ENCODE measurements at places on chromosomes 3 and 15.
A peak's percentile ranks its signal among the peaks of the same experiment; 100 is the strongest.

DNA sequence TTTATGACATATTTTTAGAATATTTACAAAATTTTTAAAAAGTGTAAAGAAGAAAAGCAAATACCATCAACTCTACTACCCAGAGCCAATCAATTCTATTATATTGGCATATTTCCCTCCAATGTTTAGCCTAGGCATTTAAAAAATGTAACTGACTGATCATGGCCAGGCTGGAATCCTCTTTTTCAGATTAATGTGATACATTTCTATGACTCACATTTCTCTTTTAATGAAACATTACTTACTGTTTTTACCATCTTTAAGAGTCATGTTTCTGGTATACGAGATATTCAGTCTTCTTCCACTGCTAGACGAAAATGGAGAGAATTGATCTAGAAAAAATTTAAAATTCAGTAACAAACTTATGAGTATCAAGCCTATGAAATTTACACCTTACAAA is 53.4 kb upstream of the DCUN1D1 start:
- DNase-seq: peak; percentile 22

- DNase-seq: no peak
Measured at GRCh38 chr3:156455839-156456238, 99.1 kb downstream of the SSR3 start.

GRCh38 chr3:126394179-126394976 is at the start of gene CFAP100:
CFAP100 (plus strand) TSS chr3:126394909; CDS start chr3:126396001, 1,092 bp downstream.
- peak; percentile 35 for DNase-seq

DNA sequence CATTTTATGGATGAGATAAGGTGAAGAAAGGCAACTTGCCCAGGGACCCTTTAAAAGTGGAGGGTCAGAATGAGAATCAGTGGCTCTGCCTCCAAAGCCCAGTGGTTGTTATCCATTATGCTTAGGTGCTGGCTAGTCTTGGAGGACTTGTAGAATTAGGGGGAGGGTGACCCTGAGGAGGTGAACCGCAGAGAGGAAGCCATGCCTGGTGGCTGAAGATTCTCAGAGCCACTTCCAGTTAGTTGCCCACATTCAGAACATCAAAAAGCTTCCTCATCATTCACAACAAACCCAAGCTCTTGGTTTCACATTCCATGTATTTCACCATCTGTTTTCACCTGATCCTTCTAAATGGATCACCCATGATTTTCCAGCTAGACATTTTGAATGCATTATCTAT is 11.2 kb downstream of the EBLN2 start:
- no peak for DNase-seq

- DNase-seq: no peak
Measured at GRCh38 chr3:171307046-171307585, 153.1 kb downstream of the TNIK start.

DNA sequence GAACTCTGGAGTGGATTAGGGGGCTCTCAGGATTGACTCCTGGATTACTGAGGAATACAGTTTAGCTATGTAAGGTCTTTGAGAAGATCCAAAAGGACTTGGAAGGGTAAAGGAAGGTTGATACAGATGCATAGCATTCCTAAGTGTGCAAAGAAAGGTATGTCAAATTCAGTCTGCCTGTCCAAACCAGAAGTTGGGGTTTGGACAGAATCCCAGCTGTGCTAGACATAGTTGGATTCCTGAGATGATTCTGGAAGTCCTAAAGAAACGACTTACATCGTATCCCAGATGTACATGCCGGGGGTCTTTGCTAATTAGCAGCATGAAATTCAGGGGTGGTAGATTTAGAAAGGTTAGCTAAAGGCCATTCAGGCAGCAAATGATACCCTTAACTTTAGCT is 97.7 kb upstream of the TSPAN3 start:
- no peak for DNase-seq

- DNase-seq: peak; percentile 95
Measured at GRCh38 chr15:56040081-56041035, 46.9 kb upstream of the NEDD4 start.

DNA sequence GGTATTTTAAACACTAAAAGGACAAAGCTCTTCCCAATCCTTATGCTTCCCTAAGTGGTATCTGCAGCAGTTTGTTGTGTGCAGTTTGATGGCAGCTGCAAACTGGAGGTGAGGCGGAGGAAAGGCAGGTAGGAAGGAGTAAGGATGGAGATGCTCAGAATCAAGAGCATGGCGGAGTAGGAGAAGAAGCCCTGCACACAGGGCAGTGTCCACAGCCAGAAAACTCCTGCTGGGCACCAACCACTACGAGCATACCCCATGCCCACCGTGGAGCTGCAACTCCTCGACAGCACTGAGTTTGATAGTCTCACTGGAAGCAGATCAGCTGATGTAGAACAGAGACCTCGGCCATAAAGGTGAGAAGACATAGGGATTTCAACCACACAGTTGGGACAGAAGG is 30.3 kb upstream of the ESYT3 start:
- no peak for DNase-seq

- DNase-seq: no peak
Measured at GRCh38 chr3:71285086-71285485, 298.4 kb downstream of the FOXP1 start.

DNA sequence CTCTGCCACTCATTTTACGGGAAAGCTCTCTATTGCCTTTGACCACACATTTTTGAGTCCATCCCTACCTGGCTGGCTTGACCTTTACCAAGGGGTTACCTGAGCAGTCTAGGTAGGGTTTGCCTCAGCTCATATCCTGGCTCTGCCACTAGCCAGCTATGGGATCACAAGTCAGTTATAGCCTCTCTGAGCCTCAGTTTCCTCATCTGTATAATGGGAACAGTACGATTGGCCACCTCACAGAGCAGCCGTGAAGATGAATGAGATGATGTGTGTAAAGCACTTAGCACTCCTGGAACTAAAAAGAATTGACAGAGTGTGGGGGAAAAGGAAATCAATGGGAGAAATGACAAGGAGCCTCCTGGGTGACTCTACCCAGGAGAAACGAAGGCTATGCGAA is 28.0 kb downstream of the SPATA12 start:
- DNase-seq: no peak

DNA sequence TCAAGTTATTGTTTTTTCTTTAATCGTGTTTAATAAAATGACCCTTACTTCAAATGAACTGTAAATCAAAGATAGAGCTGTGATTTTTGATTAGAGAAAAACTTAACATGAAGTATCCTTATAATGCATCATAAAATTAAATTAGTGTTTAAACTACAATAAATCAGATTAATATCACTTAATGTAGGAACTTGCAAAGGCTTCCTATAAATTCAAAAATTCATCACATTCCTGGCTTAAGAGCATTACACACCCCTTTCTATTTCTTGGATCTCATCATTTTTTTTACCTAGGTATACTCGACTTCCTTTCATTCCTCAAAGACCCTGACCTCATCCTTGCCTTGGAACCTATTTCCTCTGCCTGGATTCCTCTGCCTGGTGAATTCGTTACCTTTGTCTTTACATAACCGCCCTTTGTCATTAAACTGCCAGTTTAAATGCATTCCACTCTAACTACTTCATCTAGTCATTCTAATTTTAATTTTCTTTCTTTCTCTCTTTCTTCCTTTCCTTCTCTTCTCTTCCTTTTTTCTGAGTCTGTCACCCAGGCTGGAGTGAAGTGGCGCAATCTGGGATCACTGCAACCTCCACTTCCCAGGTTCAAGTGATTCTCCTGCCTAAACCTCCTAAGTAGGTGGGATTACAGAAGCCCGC is 1244.5 kb downstream of the OTOL1 start:
- DNase-seq: no peak

DNA sequence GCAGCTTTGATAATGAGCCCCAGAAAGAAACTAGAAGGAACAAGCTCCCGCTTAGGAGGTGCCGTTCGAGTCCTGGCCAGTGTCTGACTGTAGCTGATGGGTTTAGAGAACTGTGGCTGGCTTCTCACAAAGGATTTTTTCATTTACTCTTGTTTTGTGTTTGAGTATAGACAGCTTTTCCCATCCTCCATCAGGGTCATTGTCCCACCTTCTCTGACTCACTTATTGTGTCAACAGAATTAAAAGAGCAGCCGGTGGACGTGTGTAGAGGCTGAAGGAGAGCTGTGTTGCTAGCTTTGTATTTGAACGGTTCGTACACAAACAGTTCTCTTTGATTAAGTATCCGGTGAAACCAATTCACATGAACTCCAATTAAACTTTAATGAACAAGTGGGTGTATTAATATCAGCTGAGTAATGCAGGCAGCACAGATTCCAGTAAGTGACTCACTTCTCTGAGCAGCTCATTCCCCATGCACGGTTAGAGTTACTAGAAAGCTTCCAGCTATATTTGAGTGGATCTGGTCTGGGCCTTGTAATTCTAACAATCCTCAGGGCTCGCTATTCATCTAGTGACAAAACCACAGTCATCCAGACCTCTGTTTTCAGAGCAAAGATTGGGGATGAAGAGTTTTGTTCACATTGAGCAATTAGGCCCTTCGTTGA is 141.0 kb downstream of the LPP start:
- peak; percentile 96 for DNase-seq

DNA sequence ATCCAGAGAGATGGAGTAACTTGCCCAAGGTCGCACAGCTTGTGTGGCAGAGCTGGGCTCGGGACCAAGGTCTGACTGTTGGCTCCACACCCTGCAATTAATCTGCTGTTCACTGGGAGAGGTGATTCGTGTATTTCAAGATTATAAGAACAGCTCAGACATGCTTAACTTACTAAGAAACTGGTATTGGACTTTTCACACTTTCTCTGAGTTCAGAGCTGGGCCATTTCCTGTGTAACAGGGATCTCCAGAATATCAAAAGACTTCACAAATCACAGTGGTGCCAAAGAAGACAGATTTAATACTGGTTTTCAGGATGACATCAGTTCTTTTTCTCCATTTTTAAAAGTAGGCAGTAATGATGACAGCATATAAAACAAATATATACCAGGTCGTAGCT is 156.8 kb upstream of the UBE2E1 start:
- DNase-seq: no peak

DNA sequence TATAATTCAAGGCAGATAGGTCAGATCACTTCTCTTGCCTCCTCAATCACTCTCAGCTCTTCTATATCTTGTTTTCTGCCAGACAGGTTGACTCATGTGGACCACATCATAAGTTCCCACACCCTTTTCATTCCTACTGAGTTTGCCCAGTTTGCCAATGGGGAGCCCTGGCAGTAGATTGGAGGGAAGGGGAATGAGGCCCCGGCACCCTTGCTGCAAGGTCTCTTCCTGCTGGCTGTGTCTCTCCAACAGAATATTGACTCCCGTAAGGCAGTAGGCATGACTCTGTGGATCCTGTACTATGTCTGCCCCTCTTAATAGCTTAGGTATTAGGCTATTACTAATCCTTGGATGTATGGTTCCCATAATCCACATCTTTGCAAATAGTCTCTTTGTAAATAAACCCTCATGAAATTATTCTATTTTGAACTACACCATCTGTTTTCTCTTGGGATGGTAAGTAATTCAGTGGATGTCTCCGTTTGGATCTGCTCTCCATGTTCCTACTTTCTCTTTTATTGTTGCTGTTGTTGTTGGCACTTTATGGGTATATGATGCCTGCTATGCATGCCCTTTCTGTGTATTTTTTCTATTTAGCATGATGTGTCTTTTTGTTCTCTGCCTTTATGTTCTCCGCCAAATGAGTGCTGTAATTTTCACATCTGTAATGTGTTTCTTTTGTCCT is 65.5 kb upstream of the DCBLD2 start:
- peak; percentile 73 for DNase-seq

DNA sequence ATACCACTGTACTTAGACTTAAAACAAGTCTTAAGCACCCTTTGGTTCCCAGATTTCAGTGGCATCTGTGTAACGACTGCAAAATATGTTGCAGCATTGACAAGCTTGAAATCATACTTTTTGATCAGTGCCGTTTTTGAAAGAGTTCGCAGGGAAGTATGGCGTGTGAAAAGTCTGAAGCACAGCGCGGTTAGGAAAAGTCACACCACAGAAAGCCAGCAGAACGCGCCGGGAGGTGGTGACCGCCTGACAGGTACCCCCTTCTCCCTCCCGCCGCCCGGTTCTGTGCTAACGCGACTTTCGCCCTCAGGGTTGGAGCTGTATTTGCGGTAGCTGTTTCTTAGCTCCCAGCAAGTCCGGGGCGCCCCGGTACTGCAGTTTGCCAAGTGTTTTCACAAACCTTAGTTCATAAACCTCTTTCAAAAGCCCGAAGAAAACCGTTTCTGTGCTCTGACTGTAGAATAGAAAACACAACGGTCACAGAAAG is 481 bp upstream of the CRYBG3 start:
- DNase-seq: peak; percentile 47

GRCh38 chr3:29285471-29286071 is 4.7 kb downstream of the RBMS3 start:
- peak; percentile 55 for DNase-seq

- DNase-seq: no peak
Measured at GRCh38 chr3:186551387-186551786, 7.2 kb upstream of the CRYGS start.

DNA sequence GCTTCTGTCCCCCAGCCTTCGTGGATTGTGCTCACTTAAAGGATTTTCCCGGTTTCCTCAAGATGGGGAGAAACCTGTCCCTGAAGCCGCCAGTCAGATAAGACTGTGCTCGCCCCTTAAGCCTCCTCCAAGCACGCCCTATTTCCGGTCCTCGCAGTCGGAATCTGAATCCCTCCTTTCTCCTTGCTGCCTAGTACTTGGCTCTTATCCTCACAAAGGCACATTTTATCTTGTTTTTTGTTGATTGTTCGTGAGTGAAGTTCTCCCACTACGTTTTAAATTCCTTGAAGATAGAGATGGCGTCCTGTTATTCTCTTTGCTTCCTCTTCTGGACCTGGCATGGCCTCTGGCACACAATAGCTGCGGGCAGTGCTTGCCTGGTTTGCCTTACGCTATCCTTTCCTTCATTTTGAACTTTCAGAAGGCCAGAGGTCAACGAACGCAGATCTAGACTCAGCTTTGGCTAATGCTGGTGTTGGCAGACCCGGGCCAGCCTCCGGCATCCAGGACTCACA is 1.7 kb downstream of the CLDN11 start:
- DNase-seq: peak; percentile 44

DNA sequence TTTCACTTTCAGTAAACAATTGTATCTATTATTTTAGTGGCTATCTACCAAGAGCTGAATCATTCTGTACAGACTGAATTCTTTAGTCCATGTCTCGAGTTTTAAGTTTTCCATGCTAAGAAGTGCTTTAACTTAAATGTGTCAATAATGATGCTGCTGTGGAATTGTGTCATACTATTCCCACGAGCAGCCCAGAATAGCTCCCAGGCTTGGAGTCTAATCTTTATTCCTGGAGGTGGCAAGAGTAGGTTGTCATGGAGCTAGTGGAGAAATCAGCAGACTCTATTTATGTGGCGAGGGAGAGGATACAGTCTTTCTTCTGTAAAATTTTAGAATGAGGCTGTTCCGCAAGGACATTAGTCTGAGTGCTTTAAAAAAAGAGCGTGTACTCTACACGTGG is 207.2 kb downstream of the ROBO2 start:
- no peak for DNase-seq

Measured in fibroblast of mammary gland (primary cell).